Activated CD4-positive, alpha-beta T cell treated with anti-CD3 and anti-CD28 coated beads, Interleukin-2, amount 10 ng/mL, durations not matched to agents 7 days and 5 days (primary cell): ENCODE measurements at places on chromosomes 5 and 9.

GRCh38 chr5:108797986-108798385 is 50.3 kb downstream of the FER start:
- no peak for DNase-seq

DNA sequence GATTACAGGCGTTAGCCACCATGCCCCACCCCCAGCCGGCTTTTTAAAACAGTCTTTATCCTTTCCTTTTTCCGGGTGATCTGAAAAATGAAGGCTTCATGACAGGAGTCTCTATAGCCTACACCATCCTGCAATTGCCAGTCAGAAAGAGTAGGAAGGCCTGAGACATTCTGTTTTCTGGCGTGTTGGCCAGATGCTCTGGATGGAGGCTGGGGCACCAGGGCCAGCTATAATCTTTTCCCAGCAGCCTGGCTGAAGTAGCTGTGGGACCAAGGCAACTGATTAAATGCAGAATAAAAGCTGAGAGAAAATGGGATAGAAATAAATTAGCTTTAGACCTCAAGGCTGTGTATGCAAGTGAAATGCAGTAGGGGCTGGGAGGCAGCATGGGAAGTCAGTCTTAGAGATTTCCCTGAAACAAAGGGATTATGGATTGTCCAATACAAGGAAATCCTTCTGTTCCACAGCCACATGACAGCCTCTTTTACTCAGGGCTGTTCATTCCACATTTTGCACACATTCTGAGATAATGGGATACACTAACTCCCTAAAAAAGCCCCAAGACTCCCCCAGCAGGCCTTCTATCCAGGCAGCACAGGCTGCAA is 116.0 kb upstream of the LRRTM2 start:
- DNase-seq, result no peak

DNA sequence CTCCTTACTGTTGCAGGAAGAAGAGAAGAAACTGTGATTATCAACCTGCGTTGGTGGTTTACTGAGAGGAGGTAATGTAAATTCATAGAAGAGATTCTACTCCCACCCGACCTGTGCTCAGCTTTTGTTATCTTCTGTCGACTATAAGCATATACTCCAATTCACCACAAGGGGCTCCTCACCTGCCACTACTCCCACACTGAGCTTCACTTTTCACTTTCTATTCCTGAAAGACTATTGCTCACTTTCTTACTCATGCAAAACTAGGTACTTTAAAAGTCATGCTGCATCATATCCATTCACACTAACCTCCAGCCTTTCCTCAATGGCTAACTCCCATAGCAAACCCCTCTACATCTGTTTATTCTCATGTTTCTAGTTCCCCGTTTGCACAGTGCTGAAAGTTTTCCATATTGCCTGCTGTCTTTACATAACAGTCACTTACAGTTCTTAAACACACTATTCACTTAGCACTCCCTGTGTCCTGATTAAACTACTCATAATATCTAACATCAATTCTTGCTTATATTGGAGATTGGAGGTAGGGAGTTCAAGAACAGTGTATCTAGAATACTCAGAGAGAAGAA is 1062.6 kb downstream of the NR2F1-AS1 start:
- DNase-seq, result no peak

DNA sequence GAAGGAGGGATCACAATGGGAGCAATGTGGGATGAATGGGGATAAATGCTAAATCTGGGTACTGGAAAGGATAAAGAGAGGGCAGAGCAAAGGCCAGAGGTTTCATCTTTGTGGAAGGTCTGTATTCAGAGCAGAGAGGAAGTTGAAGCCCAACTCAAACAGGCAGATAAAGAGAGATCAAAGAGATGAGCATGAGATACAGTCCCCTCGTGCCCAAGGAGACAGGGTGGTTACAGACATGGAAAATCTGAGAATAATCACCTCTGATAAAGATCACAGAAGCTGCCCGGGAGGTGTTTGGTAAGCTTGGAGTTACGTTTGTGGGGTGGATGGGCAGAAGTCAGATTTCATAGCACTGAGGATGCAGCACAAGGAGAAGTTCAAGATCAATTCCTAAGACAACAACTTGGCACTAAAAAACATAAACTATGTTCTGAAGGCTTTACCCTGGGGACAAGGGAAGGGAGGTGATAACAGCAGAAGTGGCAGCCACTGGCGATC is 459 bp upstream of the ERAP2 start:
- peak; percentile 50 for DNase-seq

DNA sequence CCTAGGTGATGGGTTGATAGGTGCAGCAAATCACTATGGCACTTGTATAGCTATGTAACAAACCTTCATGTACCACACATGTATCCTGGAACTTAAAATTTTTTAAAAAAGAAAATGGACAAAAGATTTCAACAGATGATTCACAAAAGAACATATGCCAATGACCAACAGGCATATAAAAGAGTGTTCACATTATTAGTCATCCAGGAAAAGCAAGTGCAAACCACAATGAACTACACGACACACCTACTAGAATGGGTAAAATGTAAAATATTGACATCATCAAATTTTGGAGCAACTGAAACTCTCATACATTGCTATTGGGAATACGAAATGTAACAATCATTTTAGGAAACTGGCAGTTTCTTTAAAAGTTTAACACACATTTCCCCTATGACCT is 109.9 kb downstream of the YIPF5 start:
- DNase-seq, result no peak

DNA sequence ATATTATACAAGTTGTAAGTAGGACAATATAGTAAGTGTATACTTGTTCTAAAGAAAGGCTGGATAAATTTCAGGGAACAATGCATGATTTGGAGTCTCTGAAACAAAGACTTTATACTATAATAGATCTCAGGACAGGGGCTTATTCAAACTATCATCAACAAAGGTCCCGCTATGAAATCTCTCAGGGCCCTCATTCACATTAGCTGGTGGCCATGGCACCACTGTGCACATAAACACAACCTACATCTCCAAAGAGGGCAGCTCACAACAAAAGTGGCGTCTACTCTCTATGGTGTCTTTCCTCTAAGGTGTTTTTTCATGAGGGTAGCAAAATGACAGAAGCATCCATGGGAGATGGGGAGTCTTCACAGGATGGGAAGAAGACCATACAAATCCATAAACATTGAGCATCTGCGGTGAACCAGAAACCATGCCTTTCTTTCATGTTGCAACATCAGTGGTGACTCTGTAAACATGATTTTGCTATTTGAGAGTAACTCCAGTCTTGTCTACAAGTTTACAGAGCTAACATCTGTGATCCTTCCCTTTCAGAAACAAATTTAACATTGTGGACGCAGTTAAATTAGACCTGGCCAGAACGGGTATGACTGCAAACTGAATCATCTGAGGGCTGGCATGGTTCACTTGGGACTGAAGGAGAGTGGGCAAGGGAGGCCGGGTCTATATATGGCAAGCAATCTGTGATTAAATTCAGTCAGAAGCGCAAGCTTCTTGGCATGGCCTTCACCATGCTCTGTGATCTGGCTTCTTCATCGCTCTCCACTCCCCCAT is 5.5 kb downstream of the TTLL11 start:
- no peak for DNase-seq

GRCh38 chr9:1978941-1979340 is 36.2 kb upstream of the SMARCA2 start:
- DNase-seq, result no peak

GRCh38 chr9:94005272-94005901 is 50.2 kb upstream of the BARX1 start:
- DNase-seq, result no peak

- DNase-seq, result no peak
Measured at GRCh38 chr5:90050103-90050502, 359.5 kb downstream of the CETN3 start.

GRCh38 chr5:75710637-75711036 is 6.6 kb downstream of the POC5 start:
- no peak for DNase-seq

DNA sequence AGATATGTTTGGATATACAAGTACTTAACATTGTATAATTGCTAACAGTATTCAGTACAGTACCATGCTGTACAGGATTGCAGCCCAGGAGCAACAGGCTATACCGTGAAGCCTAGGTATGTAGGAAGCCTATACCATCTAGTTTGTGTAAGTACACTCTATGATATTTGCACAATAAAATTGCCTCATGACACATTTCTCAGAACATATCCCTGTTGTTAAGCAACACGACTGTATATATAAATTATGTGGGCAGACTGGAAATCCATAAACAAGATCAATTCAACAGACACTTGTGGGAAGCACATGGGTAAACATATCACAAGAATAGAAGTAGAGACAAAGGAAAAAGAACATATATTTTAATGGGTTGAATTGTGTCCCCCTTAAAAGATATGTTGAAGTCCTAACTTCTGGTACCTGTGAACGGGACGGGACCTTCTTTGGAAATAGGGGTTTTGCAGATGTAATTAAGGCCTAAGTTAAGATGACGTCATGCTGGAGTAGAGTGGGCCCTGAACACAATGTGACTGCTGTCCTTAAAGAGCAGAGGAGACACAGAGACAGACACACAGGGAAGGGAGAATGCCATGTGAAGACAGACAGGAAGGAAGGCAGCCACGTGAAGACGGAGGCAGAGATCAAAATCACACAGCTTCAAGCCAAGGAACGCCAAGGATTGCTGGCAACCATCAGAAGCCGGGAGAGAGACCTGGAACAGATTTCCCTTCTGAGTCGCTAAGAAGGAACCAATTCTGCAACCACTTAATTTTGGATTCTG is 76.3 kb downstream of the SCAI start:
- no peak for DNase-seq

DNA sequence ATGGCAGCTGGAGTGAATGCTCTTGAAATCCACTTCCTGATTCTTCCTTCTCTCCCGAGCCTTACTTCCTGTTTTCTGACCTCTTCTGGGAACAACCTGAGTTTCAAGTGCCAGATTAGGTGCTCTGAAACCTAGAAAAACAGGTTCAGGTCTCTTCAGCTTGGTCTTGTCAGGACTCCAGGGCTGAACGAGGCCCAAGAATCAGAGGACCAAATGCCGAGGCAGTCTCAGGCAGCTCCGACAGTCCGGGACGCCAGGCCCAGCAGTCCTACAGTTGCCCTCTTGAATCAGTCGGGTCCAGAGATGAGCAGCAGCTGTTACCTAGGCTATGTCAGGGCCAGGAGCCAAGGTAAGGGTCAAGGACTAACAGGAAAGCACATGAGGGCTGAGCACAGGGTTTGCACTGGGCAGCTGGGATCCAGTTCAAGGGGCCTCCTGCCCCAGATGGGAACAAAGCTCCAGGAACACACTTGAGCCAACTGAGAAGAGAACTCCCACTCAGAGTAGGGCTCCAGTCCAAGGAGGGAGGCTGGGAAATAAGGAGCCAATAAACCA is 38.3 kb upstream of the ADRA1B start:
- no peak for DNase-seq

- DNase-seq, result no peak
Measured at GRCh38 chr5:154800582-154800981, 45.4 kb downstream of the LARP1 start.

- no peak for DNase-seq
Measured at GRCh38 chr9:136012651-136013050, 51.5 kb upstream of the UBAC1 start.

GRCh38 chr9:130026583-130027340 is 16.2 kb downstream of the FNBP1 start:
- no peak for DNase-seq

DNA sequence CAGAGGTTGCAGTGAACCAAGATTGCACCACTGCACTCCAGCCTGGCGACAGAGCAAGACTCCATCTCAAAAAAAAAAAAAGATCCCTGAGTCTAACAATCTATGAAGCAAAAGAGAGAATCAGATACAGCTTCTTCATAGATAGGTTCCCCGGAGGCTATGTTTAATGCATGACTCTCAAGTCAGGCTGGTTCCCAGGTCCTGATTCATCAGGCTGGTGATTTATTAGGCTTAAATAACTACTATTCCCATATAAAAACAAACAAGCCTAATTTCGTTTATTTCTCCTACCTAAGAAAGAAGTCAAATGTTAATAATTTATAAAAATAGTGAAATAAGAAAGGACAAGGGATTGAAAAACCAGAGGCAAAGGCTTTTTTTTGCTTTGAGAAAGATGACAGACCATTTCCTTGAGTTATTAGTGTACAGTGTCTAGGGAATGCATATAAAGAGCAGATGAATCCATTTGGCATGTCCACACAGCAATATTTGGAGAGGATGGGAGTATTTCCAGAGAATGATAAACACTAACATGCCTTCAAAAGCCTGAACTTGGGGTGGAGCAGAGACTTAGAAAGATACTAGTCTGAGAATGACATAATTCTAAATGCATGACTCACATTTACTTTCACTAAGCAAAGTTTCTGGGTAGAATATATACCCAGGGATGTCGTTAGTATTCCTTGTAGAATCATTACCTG is 115.3 kb downstream of the NREP start:
- DNase-seq, result no peak

DNA sequence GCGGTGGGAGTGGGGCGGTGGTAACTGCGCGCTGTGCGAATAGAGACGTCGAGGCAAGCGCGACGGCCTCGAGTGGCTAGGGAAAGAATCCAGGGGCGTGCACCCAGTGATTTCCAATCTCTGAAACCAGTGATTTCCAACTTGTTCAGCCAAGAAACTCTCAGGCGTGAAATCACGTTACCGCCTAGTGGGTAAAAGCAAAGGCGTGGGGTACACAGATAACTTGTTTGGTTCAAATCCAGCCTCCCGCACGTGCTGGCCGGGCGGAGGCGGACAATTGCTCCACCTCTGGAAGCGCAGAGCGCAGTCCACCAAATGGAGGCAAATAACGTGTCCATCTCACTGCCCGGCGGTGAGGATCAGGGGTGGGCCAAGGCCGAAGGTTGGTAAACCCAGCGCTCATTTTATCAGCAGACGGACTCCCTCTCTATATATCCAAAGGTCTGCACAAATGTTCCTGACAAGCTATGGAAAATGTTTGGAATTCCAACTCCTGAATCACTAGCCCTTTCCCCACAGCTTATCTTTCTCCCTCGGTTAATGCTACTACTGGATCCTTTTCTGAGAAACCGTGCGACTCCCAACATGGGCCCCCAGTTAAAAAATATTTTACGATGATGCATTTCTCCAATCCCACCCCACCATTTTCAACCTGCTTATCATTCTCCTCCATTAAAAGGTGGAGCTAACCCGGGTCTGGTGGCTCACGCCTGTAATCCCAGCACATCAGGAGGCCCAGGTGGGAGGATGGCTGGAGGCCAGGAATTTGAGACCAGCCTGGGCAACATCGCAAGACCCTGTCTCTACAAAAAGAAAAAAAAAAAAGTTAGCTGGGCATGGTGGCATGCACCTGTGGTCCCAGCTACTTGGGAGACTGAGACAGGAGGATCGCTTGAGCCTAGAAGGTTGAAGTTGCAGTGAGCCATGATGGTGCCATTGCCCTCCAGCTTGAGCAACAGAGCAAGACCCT is 950 bp upstream of the FNBP1 start:
- no peak for DNase-seq

DNA sequence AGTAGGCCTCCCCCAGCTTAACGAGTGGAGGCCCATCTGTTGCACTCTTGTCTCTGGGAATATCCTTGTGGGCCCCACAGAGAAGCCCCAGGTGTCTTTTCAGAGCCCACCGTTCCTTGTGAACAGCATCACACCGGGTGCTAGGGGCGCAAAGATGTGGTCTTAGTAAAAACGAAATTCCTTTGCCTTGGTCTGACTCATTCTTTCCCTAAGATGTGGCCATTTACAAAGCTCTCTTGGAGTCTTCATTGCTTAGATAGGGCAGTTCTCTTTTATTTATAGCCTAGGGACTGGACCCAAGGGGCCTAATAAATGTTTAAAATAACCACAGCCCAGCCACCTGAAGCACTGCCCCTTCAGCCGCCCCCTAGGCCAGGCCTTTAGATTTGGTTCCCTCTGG is 52.8 kb upstream of the RPL26L1 start:
- DNase-seq, result no peak
